ENCODE measurements at places on chromosomes 16 and 17.

DNA sequence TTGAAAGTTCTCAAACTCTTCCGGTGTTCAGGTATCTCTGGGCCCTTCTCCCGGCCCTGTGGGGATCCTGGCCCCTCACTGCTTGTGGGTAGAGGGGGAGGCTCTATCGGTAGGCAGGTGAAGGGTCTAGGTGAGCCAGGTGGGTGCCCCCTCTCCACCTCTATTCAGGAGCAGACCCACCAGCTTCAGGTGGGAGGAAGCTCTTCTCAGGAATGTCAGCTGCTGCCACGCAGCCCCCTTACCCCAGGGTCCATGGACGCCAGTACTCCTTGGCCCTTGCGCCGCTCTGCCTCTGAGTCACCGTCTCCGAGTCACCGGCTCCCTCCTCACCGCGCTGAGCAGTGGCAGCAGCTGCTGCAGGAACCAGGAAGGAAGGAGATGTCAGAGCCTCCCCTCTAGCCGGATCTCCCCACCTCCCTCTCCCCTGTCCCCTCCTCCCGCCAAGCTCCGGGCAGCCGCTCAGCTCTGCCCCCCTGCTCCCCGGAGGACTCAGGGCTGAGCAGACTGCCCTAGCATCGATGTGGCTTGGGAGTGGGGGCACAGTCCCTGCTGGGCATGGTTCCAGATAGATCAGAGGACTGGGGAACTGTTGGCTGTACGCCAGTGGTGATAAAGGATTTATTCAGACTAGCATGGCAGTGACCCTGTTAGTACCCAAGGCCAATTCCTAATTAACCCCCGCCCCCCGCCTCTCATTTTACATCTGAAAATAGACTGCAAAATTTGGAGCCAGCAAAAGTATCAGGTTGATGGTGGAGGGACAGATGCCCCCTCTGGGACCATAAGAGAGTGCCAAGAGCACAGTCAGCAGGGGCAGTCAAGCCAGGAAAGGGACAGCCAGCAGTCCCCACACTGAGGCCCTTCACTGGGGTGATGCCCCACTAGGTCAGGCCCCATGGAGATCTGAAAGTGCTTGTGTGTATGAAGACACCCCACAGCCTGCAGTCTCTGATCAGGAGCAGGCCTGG lies at the start of gene OSBPL7:
Gene OSBPL7, minus strand, starts transcription at position 371 of the 968 bp plus-strand sequence. CDS start 1,516 bp downstream, outside the sequence.
- DNase-seq = peak; percentile 74

- peak; percentile 85 for DNase-seq
Measured at GRCh38 chr17:80892900-80893603, 98.6 kb upstream of the CHMP6 start.

DNA sequence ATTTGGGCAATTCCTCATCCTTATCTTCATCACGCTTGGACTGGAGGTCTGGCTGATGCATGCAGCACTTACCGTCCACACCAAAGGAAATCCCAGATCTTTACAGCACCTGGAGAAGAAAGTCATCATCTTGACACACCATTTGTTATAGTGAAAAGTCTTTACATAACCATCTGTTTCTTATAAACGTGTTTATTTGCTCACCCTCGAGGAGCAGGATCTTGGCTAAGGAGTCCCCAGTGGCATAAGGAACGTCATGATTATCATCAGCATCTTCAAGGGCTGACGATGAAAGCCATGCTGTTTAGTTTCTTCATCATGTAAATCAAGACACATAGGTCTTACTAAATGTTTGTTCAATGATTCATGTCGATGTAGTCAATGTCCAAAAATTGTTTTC lies 248.8 kb upstream of the ELAC2 start:
- DNase-seq = no peak

GRCh38 chr16:76309639-76310335 lies 32.6 kb downstream of the CNTNAP4 start:
- no peak for DNase-seq

GRCh38 chr17:82614095-82614631 lies 34.1 kb downstream of the WDR45B start:
- no peak for DNase-seq

DNA sequence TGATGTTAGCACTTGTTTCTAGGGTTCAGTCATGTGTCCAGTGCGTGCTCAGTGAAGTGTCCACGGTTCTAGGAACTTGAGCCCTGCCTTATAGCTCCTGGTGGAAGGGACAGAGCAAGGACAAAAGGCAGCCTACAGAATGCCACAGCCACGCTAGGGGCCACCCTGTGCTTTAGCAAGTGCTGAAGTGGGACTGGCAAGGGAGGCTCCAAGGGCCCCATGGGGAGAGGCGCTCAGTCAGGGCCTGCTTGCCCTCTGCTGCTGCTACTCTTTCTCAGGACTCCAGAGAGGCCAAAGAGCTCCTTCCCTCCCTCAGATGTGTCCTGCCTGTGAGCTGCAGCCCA lies 6.8 kb downstream of the NT5C start:
- no peak for DNase-seq

GRCh38 chr17:81328978-81329926 lies 34.1 kb upstream of the SLC38A10 start:
- DNase-seq = peak; percentile 98

DNA sequence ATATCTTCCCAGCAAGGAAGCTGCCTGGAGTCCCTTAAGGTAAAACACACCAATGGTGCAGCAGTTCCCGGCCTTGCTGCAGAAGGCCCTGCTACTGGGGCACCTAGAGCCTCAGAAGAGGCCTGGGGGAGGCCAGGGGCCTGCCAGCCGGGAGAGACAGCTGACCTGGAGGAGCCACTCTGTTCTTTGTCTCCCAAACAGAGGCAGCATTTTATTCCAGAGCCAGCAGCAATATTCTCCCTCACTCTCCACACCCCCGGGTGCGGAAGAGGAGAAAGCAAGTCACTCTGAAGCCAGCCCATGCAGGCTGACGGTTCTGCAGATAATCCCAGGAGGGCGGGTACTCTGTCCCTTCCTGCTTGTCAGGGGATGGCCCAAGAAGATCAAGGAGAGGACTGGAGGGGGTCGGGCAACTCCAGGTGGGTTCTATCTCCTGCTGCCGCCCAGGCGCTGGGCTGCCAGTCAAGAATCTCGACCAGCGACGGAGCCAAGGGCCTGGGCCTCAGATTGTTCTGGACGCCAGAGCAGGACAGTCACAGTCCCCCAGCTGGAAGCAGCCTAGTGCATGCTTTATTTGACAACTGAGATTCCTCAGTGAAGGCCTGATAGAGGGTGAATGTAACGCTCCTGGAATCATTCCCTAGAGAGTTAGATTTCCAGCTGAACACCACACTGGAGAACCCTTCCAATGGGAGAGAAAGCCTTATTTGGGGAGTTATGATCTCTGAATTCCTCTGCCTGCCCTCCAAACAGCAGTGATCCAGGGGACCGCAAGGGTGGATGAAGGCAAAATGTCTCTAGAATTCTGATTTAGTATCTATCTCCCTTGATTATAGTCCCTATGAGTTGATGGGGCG lies 1.1 kb upstream of the KIFC3 start:
- no peak for DNase-seq

- DNase-seq = no peak
Measured at GRCh38 chr16:67237396-67238277, 9.6 kb downstream of the FHOD1 start.

- no peak for DNase-seq
Measured at GRCh38 chr17:50344731-50345365, 1.1 kb upstream of the XYLT2 start.

- no peak for DNase-seq
Measured at GRCh38 chr17:78141437-78142118, 4.6 kb upstream of the C17orf99 start.

- DNase-seq = peak; percentile 41
Measured at GRCh38 chr16:74700438-74701225, at the start of gene MLKL. Gene MLKL, minus strand, starts transcription at chr16:74700862. Its CDS starts 5,105 bp downstream, at chr16:74695757.

DNA sequence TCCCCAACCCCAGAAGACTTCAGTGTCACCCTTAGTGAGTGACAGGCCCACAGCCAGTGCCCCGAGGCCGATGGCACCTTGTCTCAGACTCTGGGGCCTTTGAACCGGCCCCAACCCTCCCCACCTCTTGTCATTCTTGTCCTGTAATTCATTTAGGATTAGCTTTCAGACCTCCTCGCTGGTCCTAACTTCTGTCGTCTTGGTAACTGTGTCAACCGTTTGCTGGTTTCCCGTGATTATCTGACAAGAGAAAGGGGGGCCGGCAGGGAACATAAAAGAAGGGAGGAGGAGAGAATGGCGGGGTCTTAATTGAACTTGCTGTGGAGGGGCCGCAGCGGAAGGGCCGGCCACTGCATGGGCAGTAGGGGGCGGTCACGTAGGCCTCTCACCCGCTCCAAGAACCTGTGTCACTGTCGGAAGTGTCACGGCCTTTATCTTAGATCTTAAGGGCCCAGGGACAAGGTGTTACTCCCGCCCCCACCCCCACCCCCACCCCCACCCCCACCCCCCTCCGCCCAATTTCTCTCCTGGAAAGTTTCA lies 46.5 kb upstream of the GSE1 start:
- no peak for DNase-seq

DNA sequence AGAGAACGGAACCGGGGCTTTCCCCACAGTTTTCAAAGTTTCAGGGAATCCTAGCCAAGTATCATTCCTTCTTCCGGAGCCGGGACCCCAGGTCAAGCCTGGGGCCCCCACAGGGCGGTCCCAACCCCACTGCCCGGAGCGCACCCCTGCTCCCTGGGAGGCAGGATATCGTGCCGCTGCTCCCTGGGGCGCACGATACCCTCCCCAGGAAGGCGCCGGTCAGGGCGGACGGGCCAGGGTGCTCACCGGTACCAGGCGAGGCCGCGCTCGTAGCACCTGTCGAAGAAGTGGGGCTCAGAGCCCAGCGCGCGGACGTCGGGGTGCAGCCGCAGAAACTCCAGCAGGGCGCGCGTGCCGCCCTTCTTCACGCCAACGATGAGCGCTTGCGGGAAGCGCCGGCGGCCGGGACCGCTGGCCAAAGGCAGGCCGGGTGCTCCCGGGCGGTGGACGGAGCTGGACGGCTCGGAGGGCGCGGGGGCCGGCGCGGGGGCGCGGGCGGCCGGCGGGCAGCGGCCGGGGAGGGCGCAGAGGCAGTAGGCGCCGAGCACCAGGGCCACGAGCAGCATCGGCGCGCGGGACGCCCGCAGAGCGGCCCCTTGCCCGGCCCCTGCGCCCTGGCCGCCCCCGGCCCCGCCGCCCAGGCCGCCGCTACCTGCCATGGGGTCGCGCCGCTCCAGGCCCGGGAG lies 407 bp downstream of the HS3ST6 start:
- no peak for DNase-seq

DNA sequence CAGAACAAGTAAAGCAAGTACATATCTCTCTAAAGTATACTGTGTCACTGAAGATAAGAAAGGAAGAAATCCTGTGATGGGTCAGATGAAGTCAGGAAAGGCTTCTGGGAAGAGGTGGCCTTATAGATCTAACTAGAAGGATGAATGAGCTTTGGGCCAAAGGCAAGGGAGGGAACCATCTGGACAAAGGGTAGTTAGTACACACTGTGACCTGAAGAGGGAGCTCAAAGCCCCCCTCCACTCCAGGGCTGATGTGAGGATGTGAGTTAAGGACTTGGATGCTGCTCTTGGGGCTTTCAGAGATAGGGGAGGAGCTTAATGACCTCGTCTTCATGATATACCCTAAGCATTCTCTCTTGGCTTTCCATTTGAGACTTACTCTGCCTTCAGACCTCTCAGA lies 185.3 kb upstream of the CACNG3 start:
- peak; percentile 45 for DNase-seq

- DNase-seq = no peak
Measured at GRCh38 chr17:80397034-80397387, 18.0 kb upstream of the ENDOV start.

- DNase-seq = no peak
Measured at GRCh38 chr17:62653826-62654761, 26.6 kb downstream of the MRC2 start.

DNA sequence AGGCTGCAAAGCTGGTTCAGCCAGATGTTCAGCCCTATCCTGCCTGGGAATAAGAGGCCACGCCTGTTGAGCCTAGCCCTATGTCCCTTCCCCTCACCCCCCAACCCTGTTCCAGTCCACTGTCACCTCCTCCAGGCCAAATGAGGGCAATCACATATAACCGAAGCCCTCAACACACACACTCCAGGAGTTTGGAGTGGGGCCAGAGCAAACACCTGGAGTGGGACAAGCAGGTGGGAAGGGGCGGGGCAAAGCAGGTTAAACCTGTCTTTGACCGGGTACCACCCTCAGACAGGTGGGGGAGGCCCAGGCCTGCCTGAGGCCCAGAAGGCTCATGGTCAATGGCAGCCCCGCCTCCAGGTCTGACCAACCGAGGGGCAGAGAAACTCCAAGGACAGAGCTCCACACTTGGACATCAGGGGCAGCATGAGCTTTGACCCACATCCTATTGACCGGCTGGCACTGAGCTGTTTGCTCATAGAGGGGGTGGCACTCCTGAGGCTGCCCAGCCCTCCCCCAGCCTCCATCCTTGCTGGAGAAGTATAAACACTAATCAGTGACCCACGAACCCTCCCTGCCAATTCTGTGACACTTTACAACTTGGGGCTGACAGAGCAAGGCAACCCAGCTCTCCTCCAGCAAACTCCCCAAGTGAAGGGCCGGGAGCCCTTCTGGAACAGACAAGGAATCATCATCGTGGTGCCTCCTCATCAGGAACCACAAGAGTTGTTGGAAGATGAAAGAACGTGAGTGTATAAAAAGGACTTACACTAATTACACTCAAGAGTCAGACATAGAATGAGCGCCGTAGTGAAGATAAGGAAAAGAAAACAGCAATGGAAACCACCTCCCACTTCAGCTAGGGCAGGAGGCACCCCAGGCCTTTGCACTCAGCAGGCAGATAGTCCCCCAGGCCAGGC lies 1.5 kb downstream of the ESRP2 start:
- peak; percentile 71 for DNase-seq

- peak; percentile 36 for DNase-seq
Measured at GRCh38 chr17:7323731-7324437, 5.3 kb downstream of the NEURL4 start.

DNA sequence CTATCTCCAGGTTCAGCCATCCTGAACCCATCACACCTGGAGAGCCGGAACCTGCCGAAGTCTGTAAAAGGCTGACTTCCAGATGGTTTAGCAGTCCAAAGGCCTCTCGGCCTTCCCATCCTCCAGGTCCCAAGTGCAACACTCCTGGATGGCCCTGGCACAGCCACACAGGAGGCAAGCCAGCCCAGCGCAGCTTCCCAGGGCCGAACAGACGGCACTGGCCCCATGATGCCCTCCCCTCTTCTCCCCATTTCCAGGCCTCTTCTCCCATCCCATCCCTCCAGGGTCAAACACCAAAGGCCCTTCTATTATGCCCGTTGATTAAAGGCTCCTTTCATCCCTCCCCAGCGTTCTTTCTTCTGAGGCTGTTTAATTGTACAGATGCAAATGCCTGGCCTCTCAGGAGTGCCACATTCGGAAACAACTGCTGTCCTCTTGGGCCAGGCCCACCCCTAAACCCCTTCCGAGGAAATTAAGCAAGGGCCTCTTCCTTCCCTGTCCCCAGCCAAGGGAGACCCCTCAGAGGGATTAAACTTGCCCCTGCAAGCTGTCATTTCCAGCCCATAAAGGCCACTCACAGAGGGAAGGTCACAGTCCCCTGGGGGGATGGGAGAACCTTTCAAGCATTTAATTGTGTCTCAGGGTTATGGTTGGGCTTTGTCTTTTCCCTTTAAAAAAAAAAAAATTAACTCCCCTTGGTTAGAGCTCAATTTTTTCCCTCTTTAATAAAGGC lies 30.8 kb downstream of the AXIN2 start:
- no peak for DNase-seq

- DNase-seq = no peak
Measured at GRCh38 chr16:77336637-77337036, 98.2 kb downstream of the ADAMTS18 start.

Data from RWPE1 (cell line).